ENCODE measurements at places on chromosomes 11 and 22.

- peak; percentile 19 for DNase-seq
These were observed 142.5 kb downstream of the LDLRAD3 start for GRCh38 chr11:36086366-36086765.

- DNase-seq = no peak
These were observed 77.5 kb upstream of the PHOX2A start for GRCh38 chr11:72321381-72321996.

GRCh38 chr11:24819006-24819405 is 322.2 kb downstream of the LUZP2 start:
- no peak for DNase-seq

- no peak for DNase-seq
These were observed 267.0 kb downstream of the TBC1D22A start for GRCh38 chr22:47029244-47030074.

GRCh38 chr22:45968003-45968650 is 8.8 kb downstream of the WNT7B start:
- DNase-seq = no peak

DNA sequence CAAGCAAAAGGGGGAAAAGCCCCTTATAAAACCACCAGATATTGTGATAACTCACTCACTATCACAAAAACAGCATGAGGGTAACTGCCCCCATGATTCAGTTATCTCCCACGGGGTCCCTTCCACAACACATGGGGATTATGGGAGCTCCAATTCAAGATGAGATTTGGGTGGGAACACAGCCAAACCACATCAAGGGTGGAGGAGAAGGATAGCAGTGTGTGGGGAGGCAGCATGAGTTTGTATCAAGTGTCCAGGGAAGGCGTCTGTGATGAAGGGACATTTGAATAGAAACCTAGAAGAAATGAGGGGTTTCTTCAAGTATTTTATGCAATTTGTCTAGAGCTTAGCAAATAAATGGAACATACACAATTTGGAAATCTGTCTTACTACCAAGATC is 98.2 kb downstream of the SLC1A2 start:
- DNase-seq = no peak

- no peak for DNase-seq
These were observed 39.1 kb upstream of the POU2AF2 start for GRCh38 chr11:111206472-111206871.

GRCh38 chr11:62673196-62673525 is 1.1 kb upstream of the LBHD1 start:
- no peak for DNase-seq

DNA sequence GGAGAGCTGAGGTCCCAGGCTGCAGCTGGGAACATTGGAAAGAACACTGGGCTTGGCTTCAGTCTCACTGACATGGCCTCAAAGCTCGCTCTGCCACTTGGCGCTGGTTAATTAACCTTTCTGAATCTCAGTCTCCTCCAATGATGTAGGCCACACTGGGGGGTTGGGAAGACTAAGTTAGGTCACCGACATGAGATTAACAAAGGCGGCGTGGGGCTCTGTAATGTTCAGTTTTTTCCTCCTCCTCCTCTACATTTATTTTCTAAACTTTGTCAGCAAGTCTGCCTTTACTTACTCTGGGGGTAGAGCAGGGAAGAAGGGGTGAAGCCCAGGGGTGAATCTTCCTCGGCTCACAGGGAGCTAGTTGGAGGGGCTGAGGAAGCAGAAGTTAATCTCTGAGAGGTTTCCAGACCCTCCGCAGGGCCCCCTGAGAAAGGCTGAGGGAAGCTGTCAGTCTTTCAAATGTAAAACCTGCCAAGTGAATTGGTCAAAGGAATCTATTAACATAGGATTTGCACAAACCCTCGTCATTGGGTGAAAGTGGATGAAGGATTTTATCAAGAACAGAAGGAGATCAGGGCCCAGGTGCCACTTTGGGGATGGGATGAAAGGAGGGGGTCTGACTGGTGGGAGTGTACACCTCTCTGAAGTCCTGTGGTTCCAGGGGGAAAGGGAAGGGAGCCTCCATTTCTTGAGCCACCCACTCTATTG is 32.1 kb upstream of the TENM4 start:
- DNase-seq = no peak

DNA sequence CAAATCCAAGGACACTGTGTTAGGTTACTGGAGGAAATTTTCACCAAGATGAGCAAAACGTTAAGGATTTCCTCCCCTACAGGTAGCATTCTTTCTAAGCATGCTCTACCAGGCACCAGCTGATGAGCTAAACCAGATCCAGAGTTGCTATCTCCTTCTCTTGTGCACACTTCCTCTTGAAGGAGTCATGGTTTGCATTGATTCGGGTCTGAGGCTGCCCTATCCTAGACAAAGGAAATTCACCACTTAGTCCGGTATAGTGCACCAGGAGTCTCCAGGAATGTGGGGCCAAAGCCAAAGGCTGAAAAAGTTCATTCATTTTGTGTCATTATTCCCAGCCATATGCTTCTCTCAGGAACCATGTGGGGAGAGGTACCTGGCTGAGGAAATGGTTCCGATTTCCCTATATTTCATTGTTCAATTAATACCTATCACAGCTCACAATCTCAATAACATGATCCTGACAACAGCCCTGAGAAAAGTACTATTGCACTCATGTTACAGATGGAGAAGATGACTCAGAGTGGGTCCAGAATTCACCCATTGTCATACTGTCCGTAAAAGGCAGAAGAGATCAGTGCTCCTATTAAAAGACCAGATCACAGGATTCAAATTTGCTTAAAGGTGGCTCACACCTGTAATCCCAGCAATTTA is 39.1 kb downstream of the SLC35F2 start:
- DNase-seq = no peak

GRCh38 chr11:70538641-70539359 is 140.5 kb downstream of the CTTN start:
- DNase-seq = no peak

- DNase-seq = no peak
These were observed 58.3 kb downstream of the AAMDC start for GRCh38 chr11:77879218-77879617.

DNA sequence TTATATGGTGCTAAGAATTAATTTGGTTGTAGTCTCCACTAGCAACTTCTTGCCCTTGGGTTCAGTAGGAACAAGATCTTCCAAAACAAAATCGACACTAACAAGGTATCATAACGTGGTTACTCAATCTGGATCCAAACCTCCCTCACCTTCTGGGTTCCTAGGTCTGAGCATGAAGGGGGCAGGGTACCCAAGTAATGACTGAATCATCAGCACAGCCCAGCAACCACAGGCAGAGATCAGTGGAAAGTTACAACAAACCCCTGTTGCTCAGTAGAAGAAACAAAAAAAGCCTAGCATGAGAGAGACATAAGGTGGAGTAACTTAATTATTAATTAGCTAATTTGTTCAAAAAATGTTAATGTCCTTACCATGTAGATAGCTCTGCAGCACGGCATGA is 221.4 kb downstream of the BLID start:
- no peak for DNase-seq

- no peak for DNase-seq
These were observed 21.5 kb downstream of the NUP98 start for GRCh38 chr11:3775736-3776406.

- DNase-seq = no peak
These were observed 789 bp upstream of the CBX7 start for GRCh38 chr22:39153220-39153717.

DNA sequence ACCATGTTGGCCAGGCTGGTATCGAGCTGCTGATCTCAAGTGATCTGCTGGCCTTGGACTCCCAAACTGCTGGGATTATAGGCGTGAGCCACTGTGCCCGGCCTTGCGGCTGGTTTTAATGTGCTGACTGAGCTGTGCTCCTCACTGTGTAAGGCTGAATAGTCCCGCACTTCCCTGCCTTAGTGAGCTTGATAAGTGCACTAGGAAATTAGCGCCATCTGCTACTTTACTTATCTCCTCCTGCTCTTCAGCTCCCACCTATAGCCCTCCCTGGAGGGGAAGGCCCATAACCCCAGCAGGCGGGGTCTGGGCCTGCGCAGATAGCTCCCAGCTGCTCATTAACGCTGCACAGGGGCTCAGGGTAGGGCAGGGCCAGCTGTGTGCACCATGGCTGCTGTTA is 49.4 kb downstream of the CLMP start:
- no peak for DNase-seq

DNA sequence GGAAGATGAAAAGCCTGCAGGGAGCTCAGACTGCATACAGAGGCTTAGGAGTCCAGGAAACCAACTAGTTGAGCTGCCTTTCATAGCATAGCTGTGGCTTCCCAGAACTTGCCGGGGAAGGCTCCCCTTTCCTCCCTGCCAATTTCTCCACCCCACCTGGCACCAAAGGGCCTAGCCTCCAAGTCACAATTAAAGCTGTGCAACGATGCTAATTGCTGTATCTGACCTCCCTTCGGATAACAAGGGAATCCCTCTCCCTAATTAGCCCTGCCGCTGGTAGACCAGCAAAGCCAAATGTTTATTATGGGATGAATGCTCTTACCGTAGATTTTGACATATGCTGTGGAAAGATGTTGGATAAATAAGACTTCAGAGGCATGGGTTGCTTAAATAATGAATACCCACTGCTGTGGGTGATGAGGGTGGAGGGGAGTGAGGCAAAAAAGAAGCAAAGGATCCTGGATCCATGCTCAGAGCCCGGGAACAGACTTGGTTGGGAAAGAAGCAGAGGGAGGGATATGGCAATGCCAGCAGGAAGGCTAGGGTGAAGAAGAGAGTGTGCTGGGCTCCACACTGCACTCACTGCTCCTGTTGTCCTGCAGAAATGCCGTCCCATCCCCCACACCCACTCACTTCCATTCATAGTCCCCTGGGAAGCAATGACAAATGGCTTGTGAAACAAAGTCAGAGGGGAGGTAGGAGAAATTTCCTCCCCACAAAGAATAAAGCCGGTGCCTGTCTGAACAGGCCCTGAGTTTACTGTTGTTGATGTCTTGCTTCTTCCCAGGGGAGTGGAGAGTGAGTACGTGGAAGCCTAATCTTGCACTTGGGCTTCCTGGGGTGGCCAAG is 608.1 kb upstream of the CADM1 start:
- peak; percentile 36 for DNase-seq

DNA sequence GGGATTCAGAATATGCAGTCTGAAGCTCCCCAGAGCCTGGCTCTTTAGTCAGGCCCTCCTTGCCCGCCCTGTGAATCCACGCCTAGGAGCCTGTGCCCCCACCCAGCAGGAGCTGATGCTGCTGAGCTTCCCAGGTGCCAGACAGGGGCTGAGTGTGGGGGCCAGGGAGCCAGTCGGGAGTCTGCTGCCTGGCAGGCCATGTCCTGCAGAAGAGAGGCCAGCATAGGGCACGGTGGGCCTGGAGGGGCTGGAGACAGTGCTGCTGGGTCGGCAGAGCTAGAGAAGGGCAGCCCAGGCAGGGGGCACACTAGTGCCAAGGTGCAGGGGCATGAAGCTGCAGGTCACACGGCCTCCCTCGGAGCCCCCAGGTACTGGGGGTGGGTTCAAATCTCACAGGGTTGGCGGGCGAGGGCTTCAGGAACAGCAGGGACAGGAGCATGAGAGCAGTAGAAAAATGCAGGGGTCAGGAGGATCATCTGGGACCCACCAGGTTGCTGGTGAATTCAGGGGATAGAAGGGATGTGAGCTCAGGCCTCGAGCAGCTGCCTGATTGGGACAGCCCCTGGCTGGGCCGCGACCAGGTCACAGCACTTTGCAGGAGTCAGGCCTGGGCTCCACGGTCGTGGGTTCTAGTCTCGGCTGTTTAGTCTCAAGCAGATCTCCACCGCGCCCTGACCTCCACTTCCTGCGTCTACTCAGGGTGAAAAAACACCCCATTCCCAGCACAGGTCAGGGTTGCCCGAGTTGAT is 4.1 kb upstream of the SEPTIN5 start:
- DNase-seq = no peak

- DNase-seq = no peak
These were observed 54.0 kb downstream of the UVRAG start for GRCh38 chr11:75868990-75869389.

GRCh38 chr11:47765086-47765485 is 2.1 kb downstream of the FNBP4 start:
- DNase-seq = no peak

- DNase-seq = no peak
These were observed 7.3 kb downstream of the ADORA2A start for GRCh38 chr22:24434471-24435322.
